ENCODE measurements at places on chromosomes 1 and 21.

DNA sequence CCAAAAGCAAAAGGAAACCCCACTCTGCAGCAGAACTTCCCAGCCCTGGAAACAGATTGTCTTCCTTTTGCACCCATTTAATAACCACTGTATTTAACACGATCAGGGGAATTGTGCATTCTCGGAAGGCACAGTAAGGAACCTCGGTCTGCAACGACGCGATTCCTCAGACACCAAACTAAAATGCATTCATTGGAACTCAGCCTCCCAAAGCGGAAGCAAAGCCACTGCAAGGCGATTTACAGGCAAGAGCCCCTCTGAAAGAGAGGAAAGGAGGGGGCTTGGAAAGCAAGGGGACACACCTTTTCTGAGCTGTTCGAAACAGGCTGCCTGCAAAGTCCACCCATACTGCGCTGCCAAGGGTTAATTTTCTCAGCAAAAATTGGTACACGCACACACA, 297.7 kb downstream of the OMA1 start:
- no peak for DNase-seq

DNA sequence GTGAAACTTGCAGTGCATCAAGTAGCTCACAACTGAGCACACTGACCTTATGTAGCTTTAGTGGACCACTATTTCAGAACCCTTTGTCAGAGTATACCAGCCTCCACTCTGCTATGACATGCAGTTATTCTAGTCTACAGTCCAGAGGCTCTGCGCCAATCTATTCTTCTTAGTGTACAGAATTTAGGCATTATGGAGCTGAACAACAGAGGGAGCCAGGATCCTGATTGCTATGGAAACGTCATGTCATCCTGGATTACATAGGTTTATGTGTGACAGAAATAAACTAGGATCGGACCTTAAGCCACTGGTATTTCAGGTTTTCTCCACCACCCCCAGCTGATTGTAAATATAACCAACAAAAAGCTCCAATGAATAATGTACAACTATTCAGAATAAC, 48.1 kb upstream of the EEIG2 start:
- no peak for DNase-seq

DNA sequence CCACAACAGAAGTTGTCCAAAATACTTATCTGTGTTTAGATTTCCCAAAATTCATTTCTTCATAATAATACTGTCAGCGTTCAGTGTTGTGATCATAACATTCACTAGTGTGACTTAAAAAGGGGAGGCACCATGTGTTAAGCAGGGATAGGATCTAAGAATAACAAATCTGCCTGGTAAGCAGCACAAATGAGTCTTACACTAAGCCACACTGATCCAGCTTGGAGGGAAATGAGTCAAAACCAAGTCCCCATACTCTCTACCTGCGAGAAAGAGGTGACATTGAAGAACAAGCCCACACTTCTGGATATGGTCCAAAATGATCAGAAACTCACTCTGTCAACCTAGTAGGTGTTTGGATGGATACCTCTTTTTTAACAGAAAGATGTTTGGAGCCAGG, 145.5 kb downstream of the CRB1 start:
- DNase-seq: peak; percentile 17

DNA sequence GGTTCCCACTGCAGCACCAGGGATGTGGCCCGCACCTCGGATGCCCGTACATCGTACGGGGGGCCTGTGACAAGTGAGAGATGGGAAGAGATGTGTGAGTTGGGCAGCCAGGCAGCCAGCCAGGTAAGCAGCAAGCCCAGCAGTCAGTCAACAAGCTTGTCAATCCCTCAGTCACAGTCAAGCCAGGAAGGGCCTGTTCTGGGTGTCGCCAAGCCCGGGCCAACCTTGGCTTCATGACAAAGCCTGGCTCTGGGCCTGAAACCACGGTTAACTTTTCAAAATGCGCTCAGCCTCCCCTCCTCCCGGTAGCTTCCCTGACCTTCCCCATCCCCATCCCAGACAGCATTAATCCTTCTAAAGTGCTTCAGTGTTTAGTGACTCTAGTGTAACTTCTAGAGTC, 31.8 kb downstream of the MYOM3 start:
- DNase-seq: no peak

DNA sequence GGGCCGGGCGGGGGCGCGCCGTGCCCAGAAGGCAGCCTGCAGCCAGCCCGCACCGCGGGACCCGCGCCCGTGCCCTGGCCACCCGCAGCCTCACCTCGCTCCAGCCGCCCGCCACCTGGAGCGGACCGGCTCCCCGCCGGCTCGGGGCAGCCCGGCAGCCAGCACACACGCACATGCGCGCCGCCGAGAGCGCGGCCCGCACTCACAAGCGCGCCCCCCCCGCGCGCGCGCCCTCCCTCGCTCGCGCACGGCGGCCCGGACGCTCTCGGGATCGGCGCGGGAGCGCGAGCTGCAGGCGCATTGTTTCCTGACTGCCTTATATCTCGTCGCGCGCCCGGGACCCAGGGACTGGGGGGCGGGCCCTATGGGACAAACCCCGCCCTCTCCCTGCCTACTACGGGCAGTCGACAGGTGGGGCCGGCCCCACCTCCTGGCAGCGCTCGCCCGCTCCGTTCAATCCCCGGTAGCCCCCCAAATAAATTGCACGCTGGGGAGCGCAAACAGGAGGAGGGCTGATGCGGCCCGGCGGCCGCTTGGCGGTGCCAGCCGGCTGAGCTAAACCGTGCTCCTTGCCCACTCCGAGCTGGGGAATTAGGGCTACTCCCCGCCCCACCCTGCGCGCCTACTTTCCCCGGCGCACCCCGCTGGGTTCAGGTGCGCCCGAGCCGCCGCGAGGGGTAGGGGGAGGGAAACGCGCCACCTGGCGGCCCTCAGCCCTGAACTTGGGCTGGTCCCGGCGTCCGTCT, at the start of gene MYCL:
MYCL (minus strand) TSS at position 204 of the 746 bp plus-strand sequence. CDS start 483 bp downstream, outside the sequence.
- DNase-seq: peak; percentile 75

DNA sequence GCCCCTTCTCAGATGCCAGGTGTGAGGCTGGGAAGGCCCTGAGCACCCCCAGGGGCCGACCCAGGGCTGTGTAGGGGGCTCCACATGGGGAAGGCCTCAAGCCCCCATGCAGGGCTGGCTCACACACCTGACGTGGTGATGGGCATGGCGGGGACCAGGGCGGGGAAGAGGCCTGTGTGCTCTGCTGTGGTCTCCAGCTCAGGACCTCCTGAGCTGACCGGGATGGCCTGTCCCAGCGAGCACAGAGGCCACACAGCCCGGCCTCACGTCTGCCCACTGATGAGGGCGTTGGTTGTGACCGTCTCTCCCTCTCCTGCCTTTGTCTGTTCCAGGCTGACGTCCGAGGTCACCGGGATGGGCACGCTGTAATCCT, 40.2 kb upstream of the COL6A1 start:
- no peak for DNase-seq

GRCh38 chr1:3654549-3655281, 2.4 kb downstream of the TP73 start:
- DNase-seq: no peak

DNA sequence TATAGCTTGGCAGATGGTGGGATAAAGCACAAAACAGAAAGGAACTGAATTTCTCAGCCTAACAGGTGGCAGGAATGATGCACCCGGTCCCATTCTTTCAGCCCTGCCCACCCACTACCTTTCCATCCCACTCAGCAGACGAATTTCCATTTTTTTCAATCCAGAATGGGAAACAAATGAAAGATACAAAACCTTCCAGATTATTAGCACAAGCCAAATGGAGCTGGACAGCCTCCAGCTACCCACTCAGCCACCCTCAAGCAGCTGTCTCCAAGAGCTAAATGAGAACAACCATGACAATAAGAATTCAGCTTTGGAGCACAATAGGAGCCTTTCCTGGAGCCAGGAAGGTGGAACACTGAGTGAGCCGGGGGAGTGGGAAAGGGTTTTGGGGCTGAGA, 96.3 kb upstream of the ST6GALNAC5 start:
- no peak for DNase-seq

DNA sequence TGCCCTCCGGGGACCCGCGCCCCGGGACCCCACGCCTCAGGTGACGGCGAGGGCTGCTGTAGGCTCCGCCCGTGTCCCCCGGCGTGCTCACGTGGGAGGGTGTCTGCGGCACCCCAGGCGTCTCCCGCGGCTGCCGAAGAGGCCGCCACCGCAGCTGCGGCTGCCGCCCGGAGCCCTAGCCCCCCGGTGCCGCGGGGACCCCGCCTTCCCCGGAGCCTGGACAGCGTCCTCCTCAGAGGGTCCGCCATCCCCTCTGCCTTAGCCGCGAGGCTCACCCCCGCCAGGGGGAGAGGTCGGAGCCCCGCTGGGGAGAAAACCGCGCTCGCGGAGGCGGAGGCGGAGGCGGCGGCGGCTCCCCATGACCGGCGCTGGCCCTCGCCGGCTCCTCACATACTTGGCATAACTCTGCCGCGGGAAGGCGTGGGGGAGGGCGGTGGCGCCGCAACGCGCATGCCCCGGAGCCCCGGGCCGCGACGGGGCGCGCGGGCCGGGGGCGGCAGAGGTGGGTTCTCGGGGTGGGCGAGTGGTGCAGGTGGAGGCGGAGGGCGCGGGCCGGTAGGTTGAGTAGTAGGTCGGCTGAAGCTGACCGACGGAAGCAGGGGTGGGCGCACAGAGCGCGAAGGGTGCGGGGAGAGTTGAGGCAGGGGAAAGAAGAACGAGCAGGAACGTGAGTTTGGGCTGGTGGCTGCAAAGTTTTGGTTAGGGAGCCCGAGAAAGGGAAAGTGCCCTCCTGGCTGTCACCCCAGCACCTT, 700 bp upstream of the SYDE2 start:
- peak; percentile 43 for DNase-seq

DNA sequence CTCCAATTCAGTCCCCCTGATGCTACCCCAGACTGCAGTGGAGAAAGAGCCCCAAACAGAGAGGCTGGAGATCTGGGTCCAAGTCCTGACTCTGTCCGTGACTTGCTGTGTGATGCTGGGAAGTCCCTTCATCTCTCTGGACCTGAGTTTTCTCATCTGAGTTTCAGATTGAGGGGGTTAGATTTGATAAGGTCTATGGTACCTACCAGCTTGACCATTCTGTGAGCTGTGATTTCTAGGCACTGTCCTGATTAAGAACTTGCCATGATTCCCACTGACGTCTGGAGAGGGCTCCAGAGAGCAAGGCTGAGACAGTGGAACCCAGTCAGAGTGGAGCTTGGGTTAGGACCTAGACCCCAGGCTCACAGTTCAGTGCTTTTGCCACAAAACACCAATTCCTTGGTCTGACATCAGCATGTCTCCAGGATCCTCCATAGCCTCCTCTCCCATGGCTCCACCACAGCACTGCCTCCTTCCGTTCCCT, 43.8 kb upstream of the DMBX1 start:
- no peak for DNase-seq

DNA sequence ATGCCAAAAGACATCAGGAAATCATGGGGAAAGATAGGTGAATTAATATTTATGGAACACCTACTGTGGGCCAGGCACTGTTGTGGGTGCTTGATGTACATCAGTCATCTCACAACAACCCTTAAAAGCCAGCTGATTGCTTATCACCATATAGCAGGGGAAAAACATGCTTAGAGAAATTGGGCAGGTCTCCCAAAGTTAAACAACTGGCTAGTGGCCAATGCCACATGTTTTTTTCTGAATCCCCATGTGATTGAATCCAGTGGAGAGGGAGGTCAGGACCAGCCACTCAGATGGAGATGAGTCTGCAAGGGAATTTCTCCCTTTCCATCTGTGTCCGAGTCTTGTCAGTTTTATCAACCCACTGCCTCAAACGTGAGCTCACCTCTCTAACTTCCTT, 33.5 kb downstream of the UTP25 start:
- no peak for DNase-seq

DNA sequence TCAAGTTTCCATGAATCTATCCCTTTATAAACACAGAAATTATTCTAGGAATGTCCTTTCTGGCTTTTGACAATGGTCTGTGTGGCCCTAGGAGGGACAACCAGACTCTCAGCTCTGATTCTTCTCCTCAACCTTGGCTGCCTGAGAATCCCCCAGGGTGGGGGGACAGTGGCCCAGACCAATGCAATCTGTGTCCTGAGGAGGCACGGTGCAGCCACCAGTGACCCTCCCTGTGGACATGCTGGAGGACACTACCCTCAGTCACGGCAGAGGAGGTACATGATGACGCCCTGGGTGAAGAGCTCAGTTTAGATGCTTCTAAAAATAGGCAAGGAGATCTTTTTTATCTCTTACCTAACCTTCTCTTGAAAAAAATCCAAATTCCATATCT, 91.7 kb downstream of the PGBD5 start:
- DNase-seq: no peak

GRCh38 chr1:202090994-202091393, 31.7 kb upstream of the GPR37L1 start:
- no peak for DNase-seq

DNA sequence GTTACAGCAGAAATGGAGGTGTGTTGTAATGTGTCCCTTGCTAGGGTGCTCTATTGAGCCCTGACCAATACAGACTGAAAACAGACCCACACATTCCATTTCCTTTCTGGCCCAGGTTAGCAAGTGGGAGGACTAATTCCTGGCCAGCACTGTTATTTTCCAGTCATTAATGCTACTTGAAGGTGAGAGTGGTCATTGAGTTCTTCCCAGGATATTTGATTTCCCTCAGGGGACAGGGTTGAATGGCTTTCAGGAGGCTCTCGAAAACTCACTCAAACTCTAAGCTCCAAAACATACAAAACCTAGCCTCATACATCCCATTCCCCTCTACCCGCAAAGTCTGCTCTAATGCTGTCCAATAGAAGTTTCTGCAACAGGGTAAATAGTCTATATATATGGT, 6.2 kb downstream of the LRRC52 start:
- no peak for DNase-seq

DNA sequence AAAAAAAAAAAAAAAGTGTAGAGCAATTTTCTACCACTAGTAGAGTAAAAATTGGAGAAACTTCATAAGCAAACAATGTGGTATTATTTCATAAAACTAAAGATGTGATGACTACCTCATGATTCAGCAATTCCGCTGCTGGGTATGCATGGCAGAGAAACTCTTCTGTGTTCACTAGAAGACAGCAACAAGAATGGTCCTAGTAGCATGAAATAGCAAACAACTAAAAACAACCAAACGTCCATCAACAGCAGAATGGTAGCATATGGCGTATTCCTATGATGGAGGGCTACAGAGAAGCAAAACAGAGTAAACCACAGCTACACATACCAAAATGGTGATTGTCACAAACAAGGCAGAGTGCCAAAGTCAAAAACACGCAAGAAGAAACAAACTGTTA, 18.9 kb downstream of the HTR1D start:
- DNase-seq: no peak

GRCh38 chr1:84724128-84724860, 34.0 kb upstream of the SSX2IP start:
- DNase-seq: peak; percentile 8

DNA sequence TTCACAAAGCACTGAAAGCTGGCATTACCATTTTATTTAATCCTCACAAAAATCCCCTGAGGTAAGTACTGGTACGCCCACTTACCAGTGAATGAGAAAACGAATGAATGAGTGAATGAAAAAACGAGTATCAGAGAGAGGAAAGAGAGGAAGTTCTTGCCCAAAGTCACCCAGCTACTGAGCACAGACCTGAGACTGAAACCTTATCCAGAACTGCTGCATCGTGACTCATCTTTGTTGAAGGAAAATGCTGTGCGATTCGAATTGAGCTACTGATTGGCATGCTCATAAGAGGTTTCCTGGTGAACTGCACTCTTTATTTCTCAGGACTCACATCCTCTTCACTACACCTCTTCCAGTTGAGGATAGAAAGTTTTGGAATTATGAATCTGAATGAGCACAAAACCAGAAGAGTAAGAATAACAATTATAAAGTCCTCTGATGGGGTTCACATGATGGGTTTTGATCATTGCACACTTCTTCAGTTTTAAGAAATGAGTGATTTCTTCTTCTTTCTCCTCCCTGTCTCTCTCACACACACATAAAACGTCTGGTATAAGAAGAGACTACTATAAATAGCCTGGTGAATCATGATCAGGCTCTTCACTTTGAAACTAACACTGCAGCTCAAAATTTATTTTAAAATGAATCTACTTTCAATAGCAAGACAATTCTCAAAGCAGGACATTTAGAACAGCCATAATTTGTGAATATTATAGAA, 32.1 kb downstream of the IL12RB2 start:
- DNase-seq: peak; percentile 84

All from activated CD4-positive, alpha-beta T cell treated with anti-CD3 and anti-CD28 coated beads, Interleukin-2, amount 50 U/mL, for 16 hours (primary cell).